ENCODE measurements at places on chromosomes 11 and 22. TPM values are rescaled to one million over a fixed set of nuclear protein-coding genes. Genes with fewer than 3 reads are reported as not detected.

Gene SYTL2
- 2.0 TPM for total RNA-seq

Gene FHIP1B
- 11.3 TPM for total RNA-seq

Gene MMP7
- total RNA-seq = not detected

Gene NLRP14
- total RNA-seq = not detected

Gene TMEM80
- total RNA-seq = 16.9 TPM

Gene FBLN1
- total RNA-seq = 0.30 TPM
